ENCODE measurements at places on chromosomes 6 and 20.

- DNase-seq: no peak
Measured at GRCh38 chr20:23415959-23416583, 5.2 kb downstream of the NAPB start.

- DNase-seq: no peak
Measured at GRCh38 chr20:38260025-38260377, 534 bp downstream of the KIAA1755 start.

DNA sequence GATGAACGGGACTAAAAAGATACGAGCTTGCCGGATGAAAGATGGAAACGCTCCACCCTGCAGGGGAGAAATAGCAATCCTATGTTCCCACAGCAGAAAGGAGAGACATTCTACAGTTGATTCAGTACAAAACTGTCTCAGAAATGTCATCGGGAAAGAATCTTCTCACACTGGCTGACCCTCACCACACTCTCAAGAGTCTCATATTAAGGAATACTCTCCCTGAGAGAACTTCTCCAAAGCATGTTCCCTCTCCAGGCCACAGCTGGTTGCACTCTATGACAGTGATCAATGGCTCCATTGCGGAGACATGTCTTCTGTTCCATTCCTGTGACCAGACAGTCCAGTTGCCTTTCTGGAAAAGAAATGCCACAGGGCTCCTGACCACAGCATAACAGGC, 758.0 kb upstream of the CHD6 start:
- DNase-seq: no peak

DNA sequence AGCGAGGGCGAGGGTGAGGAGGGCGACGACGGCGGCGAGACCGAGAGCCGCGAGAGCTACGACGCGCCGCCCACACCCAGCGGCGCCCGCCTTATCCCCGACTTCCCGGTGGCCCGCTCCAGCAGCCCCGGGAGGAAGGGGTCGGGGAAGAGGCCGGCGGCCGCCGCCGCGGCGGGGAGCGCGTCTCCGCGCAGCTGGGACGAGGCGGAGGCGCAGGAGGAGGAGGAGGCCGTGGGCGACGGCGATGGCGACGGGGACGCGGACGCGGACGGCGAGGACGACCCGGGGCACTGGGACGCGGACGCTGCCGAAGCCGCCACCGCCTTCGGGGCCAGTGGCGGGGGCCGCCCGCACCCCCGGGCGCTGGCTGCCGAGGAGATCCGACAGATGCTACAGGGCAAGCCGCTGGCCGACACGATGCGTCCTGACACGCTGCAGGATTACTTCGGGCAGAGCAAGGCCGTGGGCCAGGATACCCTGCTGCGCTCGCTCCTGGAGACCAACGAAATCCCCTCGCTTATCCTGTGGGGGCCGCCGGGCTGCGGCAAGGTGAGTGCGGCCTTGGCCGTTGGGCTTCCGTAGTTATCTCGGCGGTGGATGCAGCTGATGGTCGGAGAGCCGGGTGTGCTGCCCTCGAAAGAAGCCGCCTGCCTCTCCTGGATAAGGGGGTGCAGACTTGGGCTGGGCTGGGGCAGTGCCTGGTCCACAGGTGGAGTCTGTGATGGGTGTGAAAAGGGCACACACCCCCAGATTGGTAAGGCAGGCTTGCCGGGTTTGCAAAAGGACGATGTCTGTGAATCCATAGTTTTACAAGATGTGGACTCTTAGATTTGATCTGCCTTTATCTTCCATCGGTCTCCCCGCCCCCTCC, 938 bp downstream of the WRNIP1 start:
- DNase-seq: no peak

GRCh38 chr6:137829641-137830083, 37.4 kb upstream of the TNFAIP3 start:
- DNase-seq: no peak

DNA sequence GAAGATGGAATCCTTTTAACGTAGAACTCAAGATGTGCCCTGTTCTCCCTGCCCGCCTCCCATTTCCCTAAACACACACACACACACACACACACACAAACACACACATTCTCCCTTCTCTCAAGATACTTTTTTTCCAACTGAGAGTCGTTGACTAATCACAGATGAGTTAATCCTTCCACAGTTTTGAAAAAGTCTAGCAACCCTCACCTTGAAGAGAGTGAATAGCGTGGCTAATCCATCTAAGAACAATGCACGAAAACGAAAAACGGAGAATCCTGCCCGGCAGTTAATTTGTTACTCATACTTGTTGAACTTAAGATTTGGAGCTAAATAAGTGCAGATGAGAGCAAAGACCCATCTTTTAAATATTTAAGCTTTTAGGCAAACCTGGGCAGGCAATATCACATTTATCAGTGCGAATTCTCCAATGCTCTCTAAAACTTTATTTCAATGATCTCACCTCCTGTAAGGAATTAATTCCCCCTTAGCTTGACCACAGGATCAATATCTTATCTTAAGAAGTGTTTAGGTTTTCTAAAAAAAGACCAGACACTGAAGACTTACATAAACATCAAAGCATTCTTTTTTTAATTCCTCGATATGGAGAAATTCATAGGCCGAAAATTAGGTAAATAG, 1.1 kb downstream of the AGPAT4 start:
- DNase-seq: no peak

GRCh38 chr6:105873211-105873704, 212.9 kb upstream of the PRDM1 start:
- no peak for DNase-seq

- DNase-seq: no peak
Measured at GRCh38 chr6:19391926-19392325, 445.2 kb upstream of the ID4 start.

DNA sequence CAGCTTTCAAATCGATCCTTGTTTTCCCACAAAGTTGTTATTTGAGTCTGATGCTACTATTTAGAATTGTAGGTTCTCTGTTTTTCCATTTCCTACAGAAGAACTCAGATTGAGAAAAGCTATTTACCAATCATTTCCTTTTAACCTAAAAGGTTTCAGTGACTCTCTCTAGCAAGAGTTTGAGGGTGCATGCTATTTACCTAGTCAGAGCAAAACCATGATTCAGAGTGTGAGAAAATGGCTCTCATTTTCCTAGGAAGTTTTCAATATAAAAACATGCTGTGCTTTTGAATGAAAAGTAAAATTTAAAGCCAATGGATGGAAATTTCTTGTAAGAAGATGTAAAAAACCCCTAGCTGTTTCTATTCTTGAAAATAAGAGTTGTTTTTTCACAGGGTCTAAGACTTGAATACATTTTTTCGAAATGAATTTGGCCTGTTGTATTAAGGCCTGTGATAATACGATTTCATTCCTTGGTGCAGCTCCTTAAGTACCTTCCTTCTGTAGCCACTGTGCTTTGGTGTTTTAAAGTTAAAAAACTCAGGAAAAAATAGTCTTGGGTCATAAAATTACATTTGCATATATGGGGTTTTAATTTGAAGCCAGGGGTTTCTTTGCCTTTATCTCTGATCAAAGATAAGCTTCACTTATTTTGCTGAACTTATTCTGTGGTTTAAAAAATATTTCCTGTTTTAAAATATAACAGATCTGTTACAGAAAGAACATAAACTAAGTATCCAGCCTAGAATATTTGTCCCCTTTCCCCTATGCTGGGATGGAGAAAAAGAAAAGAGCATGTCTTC, 18.0 kb upstream of the RSPH3 start:
- DNase-seq: no peak

- peak; percentile 37 for DNase-seq
Measured at GRCh38 chr20:62219992-62220665, at the start of gene HRH3. Gene HRH3, minus strand, starts transcription at chr20:62220278. Its CDS starts 308 bp downstream, at chr20:62219970.

DNA sequence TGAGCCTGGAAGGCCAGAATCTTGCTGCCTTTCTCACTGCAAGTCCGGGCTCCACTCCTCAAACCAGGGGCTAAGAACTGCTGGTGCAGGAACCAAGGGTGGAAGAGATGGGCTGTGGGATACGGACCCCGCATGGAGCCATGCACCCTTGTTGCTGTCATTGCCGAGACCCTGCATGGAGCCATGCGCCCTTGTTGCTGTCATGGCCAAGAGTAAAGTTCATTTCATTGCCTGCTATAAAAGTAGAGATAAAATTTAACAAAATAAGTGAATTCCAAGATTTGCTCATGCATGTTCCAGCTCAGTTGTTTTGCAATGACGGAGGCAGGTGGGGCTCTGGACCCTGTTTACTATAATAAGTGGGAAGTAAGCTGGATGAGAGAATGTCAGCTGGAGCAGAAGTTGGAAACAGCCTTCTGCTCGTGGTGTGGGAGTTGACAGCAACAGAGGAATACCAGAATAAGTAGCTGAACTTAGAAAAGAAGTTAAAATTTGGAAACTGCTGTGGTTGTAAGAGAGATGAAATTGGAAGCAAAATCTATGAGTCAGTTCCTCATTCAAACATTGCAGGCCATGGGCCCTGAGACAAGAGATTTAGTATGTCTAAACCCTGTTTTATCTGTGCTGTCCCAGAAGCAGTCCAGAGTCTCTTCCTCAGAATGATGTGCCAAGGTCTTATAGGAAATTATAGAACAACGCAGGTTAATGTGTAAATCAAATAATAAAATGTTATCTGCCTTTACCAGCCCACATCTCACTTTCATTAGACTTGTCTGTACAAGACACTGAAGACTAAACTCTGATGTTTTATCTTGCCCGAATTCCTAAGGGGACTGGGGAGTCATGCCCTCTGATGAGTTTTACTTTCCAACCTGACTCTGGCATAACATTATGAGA, 15.8 kb upstream of the THBS2 start:
- DNase-seq: no peak

Measured in T-helper 2 cell (primary cell).